ENCODE measurements at places on chromosomes 11 and 22. TPM values are rescaled to one million over a fixed set of nuclear protein-coding genes. Genes with fewer than 3 reads are reported as not detected.

The SLC22A8 gene
- not detected for total RNA-seq

The ABCC8 gene
- total RNA-seq: not detected

The CDC42EP2 gene
- 12.3 TPM for total RNA-seq

The ANO9 gene
- total RNA-seq: 29.7 TPM

The ENTHD1 gene
- not detected for total RNA-seq

The ADM gene
- total RNA-seq: 12.8 TPM

The MAP6 gene
- 1.2 TPM for total RNA-seq

- peak; percentile 81 for DNase-seq
- H3K36me3 ChIP-seq: no peaks in the 10 kb centered on the region
- H3K27ac ChIP-seq: no peak overlapping the region
- peaks cover 43% of the 10 kb centered on the region for H3K27me3 ChIP-seq
Observed at GRCh38 chr11:69918938-69919650, 99.9 kb upstream of the FGF3 start.

DNA sequence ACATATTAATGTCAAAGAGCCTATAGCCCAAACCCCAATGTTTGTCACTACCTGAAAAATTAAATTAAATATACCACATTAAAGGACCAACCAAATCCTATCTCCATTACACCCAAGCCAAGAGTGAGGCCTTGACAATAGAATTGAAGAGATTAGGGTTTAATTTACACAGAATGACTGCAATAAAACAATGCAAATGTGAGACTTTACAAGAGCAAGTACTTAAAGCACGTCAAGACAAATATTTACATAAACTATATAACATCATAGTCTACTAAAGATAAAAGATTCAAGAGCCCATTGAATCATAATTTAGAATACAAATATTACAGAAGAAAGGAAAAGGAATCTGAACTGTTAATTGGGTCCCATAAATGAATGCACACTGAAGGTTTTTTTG is 85.6 kb downstream of the CADM1 start:
- peaks cover 8% of the 10 kb centered on the region for H3K27me3 ChIP-seq
- H3K4me3 ChIP-seq: no peak overlapping the region
- H3K4me1 ChIP-seq: peaks cover 28% of the 10 kb centered on the region
- no peak overlapping the region for H3K27ac ChIP-seq

DNA sequence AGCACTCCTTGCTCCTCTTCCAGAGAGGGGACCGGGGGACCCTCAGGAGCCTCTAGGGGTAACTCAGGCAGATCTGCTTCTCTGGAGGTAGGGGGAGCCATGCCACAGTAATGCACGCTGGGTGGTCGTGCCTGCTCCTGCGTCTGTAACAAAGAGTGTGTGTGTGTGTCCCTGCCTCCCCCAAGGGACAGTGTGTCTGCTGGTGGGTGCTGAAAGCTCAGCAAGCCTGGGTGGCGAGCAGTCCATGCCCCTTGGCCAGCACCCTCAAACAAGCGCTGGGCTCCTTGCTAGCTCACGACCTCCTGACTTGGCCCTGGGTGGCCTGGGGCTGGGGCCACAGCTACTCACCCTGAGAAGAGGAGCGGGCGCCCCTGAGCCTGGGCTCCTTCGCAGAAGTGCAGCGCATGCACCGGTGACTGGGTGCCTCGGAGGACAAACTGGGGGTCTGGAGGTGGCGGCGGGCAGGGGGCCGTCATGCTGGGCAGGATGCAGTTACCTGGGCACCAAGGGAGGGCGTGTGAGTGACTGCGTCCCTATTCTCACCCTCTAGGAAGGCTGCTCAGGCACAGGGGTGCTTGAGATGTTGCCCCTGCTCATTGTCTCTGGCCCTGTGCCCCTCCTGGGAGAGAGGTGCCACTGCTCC is 33.7 kb downstream of the GNB1L start:
- DNase-seq: no peak
- no peak overlapping the region for H3K4me3 ChIP-seq
- H3K27ac ChIP-seq: no peak overlapping the region
- H3K36me3 ChIP-seq: peaks cover under 1% of the 10 kb centered on the region
- peaks cover 16% of the 10 kb centered on the region for H3K4me1 ChIP-seq

- no peak overlapping the region for H3K4me3 ChIP-seq
- peaks cover 26% of the 10 kb centered on the region for H3K4me1 ChIP-seq
- H3K36me3 ChIP-seq: no peaks in the 10 kb centered on the region
- no peak for DNase-seq
- no peak overlapping the region for H3K27ac ChIP-seq
Observed at GRCh38 chr11:94655291-94655690, 88.1 kb downstream of the PIWIL4 start.

DNA sequence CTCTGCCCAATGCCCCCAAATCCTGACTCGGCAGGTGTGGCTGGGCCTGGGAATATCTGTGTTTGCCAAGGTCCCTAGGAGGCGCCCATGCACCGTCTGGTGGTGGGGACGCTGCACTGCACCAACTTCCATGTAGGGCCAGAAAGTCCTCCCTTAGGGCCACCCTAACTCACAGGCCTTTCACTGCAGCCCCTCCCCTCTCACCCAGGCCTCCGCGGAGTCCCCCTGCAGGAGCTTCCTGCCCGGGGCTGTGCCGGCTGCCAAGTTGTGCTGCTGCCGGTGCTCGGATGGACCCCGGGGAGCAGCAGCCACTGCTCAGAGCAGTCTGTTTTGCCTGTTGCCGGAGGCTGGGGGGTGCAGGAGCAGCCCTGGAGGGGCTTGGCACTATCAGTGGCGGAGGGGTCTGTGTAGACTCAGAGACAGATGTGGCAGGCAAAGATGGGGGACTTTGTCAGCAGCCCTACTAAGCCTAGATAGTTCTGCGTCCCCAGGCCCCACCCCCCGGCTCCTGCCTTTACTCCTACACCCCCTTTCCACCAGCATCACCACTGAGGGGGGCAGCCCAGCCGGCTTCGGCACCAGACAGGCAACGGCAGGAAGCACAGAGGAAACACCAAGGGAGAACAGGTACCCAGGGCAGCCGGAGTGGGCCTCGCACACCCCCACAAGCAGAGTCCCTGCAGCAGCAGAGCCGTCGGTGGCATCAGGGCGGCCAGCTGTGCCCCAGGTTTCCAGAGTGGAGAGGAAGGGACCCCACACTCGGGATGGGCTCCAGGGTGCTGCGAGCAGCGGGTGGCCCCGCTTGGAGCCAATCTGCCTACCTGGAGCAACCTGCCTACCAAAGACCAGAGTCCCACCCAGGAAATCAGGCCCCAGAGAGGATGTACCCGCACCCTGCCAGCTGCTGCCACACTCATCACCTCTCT is 124.3 kb downstream of the TRIM29 start:
- H3K36me3 ChIP-seq: peaks cover under 1% of the 10 kb centered on the region
- peak; percentile 42 for DNase-seq
- no peaks in the 10 kb centered on the region for H3K27me3 ChIP-seq
- no peak overlapping the region for H3K4me3 ChIP-seq

DNA sequence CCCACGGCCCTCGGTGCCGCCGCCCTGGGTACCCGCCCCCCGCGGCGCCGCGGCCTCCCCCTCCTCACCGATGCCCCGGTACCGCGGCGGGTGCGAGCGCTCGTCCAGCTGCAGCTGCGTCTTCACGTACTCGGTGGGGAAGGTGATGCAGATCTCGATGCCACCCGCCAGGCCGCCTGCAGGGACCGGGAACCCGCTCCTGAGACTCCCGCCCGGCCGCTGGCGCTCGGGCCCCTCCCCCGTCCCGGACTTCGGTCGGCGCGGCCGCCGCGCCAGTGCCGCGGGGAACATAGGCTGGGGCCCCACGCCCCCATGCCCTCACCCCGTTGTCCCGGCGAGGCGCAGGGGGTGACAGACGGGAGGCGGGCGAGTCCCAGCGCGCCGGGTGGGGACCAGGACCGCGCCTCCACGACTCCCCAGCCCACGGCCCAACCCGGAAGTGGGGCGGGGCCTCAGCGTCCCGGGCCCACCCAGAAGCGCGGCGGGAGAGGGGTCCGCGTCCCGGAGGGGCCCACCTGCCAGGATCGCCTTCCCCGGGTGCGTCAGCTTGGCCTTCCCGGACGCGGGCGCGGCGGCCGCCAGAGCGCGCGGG is 375 bp downstream of the SLC25A1 start:
- H3K27ac ChIP-seq: no peak overlapping the region
- no peaks in the 10 kb centered on the region for H3K36me3 ChIP-seq
- H3K27me3 ChIP-seq: no peaks in the 10 kb centered on the region
- peaks cover 16% of the 10 kb centered on the region for H3K4me1 ChIP-seq
- peak overlapping the region; percentile 75 for H3K4me3 ChIP-seq
- peak; percentile 74 for DNase-seq

DNA sequence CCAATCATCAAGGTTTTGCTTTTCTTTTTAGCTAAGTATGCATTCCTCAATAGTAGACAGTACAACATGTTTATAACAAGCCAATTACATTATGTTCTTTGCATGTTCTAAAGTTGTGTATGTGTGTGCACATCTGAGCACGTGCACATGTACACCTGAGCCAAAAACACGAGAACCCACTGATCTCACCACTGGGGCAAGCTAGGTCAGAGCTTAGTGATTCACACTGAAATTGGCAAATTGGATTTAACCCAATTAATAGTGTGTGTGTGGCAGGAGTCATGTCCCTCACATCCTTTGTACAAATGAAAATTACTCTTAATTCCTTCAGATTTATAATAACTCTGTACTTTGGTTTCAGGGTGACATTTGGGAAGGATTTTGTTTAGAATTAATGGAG is 145.7 kb upstream of the TEAD1 start:
- no peaks in the 10 kb centered on the region for H3K27me3 ChIP-seq
- peaks cover 7% of the 10 kb centered on the region for H3K4me1 ChIP-seq
- H3K4me3 ChIP-seq: no peak overlapping the region
- no peak for DNase-seq
- no peak overlapping the region for H3K27ac ChIP-seq

DNA sequence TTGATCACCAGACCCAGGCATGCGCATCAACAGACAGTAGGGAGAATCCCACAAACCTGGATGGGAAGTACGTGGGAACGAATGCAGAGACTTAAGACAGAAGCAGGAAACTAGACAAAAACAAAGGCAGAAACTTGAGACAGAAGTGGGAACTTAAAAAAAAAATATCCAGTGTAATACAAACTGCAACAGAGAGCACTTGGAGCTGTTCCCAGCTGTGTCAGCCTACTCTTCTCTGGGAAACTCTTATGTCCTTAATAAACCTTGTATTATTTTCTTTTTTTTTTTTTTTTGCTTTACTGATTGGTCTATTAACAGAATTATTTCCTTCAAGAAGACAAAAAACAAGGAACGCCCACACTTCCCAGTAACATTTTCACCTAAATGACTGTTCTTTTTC is 1818.1 kb upstream of the RAG2 start:
- no peaks in the 10 kb centered on the region for H3K36me3 ChIP-seq
- H3K4me3 ChIP-seq: no peak overlapping the region
- H3K27me3 ChIP-seq: no peaks in the 10 kb centered on the region
- no peak for DNase-seq
- no peak overlapping the region for H3K27ac ChIP-seq
- no peaks in the 10 kb centered on the region for H3K4me1 ChIP-seq

DNA sequence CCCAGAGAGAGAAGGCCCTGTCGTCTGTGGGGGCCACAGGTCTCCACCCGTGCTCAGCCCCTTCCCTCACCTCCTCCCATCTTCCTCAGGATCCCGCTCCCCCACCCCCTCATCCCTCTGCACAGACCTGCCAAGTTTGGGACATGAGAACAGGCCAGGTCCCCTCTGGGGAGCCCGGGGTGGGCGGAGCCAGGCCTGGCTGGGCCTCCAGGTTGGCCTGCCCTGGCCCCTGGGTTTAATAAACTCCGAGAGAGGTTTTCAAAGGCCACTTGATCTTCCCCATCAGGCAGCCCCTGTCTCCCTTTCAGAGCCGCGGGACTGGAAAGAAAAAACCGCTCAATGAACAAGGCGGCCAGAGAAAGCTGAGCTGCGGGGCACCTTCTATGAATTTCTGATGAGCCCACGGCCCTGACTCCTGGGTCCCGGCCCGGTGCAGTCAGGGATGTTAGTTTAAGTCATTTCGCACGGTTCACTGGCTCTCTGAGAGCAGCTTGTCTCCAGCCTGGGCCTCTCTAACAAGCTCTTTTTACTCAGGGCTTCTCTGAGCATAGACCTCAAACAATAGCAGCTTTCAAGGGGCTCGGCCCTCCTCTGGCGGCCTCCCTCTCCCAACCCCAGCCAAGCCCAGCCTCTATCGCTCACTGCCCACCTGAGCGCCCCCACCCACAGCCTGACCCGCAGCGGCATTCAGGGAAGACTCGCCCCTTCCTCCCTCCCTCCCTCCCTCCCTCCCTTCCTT is 64.8 kb downstream of the RPUSD4 start:
- no peaks in the 10 kb centered on the region for H3K27me3 ChIP-seq
- no peaks in the 10 kb centered on the region for H3K36me3 ChIP-seq
- peaks cover 41% of the 10 kb centered on the region for H3K4me1 ChIP-seq
- no peak for DNase-seq
- H3K4me3 ChIP-seq: no peak overlapping the region

- DNase-seq: no peak
- H3K27ac ChIP-seq: no peak overlapping the region
- peaks cover 1% of the 10 kb centered on the region for H3K36me3 ChIP-seq
- no peaks in the 10 kb centered on the region for H3K4me1 ChIP-seq
Observed at GRCh38 chr11:97567801-97568200, 1178.0 kb downstream of the JRKL start.

DNA sequence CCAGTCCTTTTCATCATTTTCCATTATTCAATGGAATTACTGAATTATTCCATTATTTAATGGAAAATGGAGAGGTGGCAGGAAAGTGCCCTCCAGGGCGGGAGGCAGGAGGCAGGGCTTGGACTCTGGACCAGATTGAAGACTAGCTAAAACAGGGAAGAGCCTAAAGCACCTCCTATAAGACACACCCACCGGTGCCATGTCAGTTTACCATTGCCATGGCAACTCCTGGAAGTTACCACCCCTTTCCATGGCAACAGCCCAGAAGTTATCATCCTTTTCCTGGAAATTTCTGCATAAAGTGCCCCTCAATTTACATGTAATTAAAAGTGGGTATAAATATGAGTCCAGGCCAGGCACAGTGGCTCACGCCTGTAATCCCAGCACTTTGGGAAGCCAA is 443.7 kb downstream of the TBC1D22A start:
- H3K27me3 ChIP-seq: no peaks in the 10 kb centered on the region
- H3K4me3 ChIP-seq: no peak overlapping the region
- H3K27ac ChIP-seq: no peak overlapping the region
- peaks cover 5% of the 10 kb centered on the region for H3K36me3 ChIP-seq
- no peaks in the 10 kb centered on the region for H3K4me1 ChIP-seq

DNA sequence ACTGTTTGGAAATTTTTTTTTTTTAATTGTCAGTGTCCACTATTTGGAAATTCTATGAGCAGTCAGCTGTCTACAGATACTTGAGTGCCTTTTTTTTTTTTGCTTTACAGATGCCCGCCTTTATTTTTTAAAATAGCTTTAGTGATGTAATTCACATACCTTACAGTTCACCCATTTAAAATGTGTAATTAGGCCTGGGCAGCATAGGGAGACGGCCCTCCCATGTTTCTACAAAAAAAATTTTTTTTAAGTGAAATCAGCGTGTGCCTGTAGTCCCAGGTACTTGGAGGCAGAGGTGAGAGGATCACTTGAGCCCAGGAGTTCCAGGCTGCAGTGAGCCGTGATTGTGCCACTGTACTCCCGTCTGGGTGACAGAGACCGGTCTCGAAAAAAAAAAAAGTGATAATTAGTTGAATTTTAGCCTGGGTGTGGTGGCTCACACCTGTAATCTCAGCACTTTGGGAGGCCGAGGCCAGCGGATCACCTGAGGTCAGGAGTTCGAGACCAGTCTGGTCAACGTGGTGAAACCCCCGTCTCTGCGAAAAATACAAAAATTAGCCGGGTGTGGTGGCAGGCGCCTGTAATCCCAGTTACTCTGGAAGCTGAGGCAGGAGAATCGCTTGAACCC is 1.5 kb downstream of the ZNF143 start:
- peaks cover 19% of the 10 kb centered on the region for H3K4me1 ChIP-seq
- peak overlapping the region; percentile 94 for H3K4me3 ChIP-seq
- no peaks in the 10 kb centered on the region for H3K27me3 ChIP-seq
- peaks cover 7% of the 10 kb centered on the region for H3K36me3 ChIP-seq
- DNase-seq: no peak

- peaks cover 11% of the 10 kb centered on the region for H3K4me1 ChIP-seq
- no peak overlapping the region for H3K27ac ChIP-seq
- no peak for DNase-seq
- H3K27me3 ChIP-seq: no peaks in the 10 kb centered on the region
- H3K36me3 ChIP-seq: no peaks in the 10 kb centered on the region
Observed at GRCh38 chr11:13762718-13763117, 94.2 kb downstream of the FAR1 start.

All from mesothelial cell of epicardium (in vitro differentiated cells).